ENCODE measurements at places on chromosomes 1 and 21.

- no peak for DNase-seq
Measured at GRCh38 chr1:36687312-36687711, 204.6 kb upstream of the CSF3R start.

- no peak for DNase-seq
Measured at GRCh38 chr1:8992936-8993687, 33.1 kb downstream of the SLC2A7 start.

GRCh38 chr1:168443899-168444298 lies 99.9 kb downstream of the XCL2 start:
- no peak for DNase-seq

DNA sequence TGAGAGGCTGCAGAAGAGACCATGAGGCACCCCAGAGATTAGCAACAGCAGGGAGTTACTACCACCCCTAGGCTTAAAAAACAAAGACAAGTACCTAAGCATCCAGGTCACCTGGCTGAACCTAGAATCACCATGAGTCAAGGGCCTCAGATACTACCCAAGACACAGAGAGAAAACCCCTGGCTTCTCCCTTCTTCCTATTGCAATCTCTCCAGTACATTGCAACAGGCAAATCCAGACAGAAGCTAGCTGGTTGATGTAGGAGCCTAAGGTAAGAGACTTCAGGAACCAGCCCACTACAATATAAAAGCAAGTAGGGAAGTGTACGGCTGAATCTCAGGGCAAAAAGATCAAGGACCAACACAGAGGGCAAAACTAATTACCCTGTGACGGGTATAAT lies 367.2 kb downstream of the PLPP3 start:
- no peak for DNase-seq

GRCh38 chr1:11169202-11169601 lies 20.0 kb upstream of the ANGPTL7 start:
- no peak for DNase-seq

GRCh38 chr1:110166861-110167260 lies 16.6 kb downstream of the SLC6A17 start:
- no peak for DNase-seq

GRCh38 chr1:202234331-202235002 lies 40.9 kb downstream of the LGR6 start:
- DNase-seq, result no peak

DNA sequence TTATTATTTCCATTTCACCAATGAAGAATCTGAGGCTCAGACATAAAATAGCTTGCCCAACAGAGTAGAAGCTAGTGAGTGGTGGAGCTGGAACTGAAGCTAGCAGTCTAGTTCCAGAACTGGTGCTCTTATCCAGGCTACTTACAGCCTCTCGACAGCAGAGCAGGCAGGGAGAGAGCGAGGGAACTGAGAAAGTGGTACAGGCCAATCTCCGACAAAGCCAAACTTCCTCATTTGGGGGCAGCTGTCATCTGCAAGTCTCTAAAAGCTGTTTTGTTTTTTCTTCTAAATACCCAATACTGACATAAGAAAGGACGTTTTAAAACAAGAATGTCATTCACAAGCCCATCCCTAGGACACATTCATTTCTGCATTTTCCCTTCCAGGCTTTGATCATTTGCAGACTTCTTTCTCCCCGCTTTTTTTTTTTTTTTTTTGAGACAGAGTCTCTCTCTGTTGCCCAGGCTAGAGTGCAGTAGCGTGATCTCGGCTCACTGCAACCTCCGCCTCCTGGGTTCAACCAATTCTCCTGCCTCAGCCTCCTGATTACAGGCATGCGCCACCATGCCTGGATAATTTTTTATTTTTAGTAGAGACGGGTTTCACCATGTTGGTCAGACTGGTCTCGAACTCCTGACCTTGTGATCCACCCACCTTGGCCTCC lies 20.0 kb downstream of the YIPF1 start:
- no peak for DNase-seq

DNA sequence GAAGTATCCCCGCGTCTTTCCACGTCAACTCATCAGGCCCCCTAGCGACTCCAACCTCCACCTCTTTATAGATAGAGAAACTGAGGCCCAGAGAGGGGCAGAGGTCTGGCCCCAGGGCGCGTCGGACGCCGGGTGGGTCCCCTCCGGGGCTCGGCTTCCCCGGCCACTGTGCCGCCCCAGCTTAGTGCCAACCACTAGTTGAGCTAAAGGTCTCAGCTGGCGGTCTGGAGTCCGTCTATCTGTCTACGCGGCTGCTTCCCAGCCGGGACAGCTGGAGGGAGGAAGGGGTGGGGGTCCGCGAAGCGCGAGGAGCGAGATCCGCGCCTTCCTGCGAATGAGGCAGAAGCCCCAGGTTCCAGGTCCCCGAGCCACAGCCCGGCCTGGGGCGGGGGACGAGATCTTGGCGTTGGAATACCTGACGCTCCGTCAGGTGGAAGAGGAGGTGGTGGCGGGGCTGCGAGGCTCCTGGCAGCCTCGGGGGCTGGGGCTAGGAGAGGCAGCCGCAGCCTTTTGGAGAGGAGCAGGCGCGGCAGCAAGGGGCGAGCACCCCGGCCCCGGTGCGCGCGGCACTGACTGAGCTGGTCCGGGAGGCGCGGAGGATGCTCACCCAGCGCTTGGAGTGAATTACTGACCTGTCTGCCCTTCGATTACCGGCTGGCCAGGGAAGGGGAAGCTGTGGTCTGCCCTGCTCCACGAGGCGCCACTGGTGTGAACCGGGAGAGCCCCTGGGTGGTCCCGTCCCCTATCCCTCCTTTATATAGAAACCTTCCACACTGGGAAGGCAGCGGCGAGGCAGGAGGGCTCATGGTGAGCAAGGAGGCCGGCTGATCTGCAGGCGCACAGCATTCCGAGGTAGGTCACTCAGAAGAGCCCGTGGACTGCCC lies 937 bp downstream of the PODN start:
- DNase-seq, result no peak

DNA sequence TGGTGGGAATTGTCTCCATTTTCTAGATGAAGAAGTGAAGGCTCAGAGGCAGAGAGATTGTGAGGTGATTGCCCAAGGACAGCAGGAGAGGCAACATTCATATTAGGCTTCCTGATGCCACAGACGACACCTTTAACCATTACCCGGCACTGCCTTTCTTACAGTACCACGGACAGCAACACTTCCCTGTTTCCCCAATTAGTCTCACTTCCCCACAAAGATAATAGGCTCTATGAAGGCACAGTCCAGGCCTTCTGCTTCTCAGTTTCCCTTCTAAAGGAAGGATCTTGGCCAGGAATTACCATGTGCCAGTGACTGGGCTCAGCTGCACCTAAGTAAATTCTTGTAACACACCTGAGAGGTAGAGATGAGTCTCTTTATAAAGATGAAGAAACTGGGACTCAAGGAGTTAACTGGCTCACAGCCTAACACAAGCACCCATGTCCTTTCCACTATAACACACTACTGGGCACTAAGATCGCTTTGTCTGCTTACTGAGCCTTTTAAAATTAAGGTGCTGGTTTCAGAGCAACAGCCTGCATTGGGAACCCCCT lies 9.6 kb downstream of the IGSF9 start:
- no peak for DNase-seq

DNA sequence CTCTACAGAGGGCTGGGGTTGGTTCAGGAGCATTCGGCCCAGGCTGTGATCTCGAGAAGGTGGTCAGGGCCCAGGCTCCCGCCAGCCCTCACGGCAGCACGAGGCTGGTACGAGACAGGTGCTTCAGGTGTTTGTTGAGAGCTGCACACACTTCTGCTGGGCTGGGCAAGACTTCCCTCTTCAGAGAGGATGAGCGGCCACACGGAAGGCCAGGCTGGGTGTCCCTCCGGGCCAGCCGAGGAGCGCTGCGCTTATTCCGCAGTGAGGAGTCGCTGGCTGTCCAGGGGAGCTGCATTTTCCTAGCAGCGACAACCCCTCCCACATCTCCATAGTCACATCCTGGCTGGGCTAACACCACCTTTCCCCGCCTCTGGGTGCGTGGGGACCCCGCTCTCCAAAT lies 50.5 kb downstream of the PDE9A start:
- no peak for DNase-seq

DNA sequence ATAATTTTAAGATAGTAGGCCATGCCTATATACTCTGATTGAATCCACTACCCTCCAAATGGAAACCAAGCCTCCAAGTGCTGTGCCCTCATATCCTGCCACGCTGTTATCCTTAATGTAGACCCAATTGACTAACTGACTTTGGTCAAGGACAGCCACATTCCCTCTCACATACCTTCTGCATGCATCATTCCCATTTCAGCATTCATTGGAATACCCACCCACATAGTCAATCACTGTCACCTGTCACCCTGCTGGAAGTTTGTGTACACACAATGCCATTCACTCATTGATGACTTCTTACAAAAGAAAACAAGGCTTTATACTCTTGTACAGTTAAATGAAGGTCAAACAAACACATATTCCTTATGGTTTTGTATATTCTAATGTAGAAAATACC lies 221.1 kb upstream of the PBX1 start:
- DNase-seq, result no peak

DNA sequence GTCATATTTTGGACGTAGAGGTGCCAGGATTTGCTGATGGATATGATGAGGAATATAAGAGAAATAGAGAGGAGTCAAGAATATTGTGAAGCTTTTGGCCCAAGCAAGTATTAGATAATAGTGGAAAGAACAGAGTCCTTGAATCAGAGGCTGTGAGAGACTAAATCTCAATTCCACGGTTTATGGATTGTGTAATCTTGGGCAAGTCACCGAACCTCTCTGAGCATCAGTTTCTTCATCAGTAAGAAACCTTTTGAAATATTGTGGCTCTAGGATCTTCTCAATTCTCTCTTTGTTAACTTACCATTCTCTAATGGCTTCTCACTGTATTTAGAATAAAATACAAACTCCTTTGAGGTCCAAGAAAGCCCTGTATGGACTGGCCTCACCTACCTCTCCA lies 77.6 kb downstream of the RPS6KA1 start:
- no peak for DNase-seq

Data from stimulated activated CD4-positive, alpha-beta T cell treated with anti-CD3 and anti-CD28 coated beads, Interleukin-4, amount 100 ng/mL, for 1 hour (primary cell).